ENCODE measurements at places on chromosomes 4 and X.

DNA sequence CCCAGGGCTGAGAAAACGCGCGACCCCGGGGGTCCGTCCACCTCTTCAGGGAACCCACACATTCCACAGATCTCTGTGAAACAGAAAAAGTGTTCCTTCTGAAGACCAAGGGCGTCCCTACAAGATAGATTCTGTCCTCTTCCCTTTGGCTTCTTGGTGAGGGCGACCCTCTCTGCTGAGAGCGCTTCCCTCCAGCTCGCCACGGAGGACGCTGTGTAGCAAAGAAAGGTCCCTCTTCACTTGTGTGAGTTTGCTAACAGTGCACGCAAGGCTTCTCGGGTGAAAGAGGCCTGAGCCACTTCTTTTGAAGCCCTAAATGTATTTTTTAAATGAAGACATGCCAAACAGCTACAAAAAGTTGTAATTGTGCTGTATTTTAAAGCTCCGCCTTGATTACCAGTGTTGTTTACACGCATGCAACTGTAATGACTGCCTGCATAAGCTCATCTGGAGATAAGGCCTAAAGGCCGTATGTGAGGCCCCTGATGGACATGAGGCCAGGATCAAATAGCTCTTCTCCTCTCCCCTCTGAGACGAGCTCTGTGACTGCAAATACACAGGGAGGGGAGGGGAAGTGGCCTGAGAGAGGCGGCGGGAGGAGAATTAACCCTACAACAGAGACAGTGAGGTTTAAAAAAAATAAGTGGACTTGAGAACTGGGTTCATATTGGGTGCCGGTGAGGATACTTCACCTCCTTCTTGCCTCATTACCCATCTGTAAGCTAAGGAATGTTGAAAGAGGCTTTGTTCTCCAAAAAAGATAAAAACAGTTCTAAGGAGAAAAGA lies 95.5 kb downstream of the SOWAHB start:
- no peak for DNase-seq

DNA sequence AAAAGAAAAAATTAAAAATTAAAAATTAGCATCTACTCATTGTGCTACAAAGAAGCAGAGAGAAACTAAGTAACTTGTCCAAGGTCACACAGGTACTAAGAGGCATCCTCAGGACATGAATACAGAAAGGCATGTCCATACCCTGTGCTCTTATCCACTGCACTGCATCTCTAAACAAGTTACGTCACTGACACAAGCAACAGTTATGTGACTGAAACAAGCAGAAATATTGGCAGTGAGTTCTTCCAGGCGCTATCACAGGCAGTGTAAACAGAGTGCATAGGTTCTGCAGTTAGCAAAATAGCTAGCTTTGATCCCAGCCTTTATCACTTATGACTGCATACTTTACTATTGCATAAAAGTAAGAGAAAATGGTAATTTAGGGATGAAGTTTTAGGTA lies 7.9 kb downstream of the VEGFC start:
- DNase-seq = no peak

DNA sequence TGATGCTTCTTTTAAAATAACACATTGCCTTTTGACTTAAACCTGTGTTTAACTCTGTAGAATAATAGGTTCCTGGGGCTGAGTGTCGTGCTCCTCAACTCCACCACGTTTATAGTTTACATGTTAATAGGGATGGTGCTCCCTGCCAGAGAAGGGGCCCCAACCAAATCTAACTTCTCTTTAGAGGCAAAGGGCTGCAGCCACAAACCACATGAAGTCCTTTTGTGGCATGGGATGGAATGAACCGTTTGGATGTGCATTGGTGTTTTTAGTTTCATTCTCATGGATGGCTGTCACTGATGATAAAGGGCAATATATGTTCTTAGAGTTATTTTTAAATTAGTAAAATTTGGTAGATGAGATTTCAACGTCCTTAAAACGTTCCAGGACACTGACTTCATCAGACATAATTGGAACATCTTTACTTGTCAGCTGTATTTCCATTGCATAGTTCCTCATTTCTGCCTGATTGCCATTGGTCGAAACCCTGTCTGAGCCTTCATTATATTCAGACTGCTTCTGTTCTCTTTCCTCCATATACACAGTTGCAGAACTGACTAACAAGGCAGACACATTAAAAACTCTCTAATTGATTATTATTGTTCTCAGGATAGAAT lies 60.4 kb upstream of the HPF1 start:
- DNase-seq = no peak

GRCh38 chr4:2007804-2008670 lies 737 bp downstream of the NELFA start:
- DNase-seq = no peak

DNA sequence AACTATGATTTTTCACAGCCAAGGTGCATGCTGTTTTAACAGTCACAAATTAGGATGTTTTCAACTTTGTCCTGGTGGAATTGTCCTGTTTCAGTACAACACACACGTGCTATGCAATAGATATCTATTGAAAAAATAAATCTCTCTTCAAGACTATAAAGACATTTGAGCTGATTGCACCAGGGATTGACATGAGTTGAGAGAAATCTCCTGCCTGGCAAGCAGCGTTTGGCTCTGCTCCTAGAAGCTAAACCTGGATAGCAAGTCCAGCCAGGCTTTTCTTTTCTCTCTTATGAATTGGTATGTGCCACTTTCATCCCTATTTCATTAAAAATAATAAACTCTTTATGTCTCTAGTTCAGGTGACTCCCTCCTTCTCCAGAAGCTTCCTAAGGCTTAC lies 16.6 kb upstream of the NPNT start:
- DNase-seq = no peak

DNA sequence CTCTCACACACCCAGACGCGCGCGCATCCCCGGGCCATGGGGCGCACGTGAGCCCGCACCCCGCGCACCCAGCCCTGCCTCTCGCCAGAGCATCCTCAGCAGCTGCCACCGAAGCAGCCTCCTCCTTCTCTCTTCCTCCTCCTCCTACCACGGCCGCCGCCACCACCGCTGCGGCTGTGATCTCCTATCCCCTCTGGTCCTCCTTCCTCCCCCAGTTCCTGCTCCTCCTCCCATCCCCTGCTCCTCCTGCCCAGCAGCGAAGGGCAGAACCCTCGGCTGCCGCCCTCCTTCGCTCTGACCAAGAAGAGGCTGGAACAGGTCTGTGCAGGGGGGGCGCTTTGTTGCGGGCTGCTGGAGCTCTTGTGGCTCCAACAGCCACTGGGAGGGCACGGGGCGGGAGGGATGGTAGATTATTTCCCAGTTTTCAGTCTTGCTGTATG lies 148.7 kb upstream of the CHRDL1 start:
- no peak for DNase-seq

GRCh38 chr4:101136373-101137370 lies 210.7 kb downstream of the PPP3CA start:
- DNase-seq = no peak

DNA sequence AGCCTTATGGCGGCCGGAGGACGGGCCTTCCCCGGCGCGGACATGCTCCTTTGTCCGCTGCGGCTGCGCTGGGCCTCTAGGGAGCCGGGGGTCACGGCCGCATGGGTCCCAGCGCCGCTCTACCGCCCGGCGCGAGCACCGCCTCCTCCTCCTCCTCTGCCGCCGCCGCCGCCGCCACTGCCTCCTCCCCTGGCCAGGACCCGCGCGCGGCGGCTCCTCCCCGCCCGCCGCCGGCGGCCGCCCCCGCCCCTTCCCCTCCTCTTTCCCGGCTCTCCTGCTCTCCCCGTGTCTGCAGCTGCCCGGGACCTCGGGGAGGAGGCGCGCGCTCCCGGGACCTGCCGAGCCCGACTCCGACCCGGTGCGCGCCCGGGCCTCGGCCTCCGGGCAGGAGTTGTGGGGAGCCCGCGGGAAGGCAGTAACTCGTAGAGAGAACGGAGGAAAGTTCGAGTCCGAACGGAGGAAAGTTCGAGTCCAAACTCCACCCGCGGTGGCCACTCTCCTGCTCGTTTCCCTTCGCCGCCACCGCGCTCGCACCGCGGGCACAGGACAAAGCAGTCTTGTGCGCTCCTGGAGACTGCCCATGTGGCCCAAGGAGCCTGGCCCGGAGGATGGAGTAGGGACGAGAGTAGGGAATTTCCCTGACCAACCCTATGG lies at the start of gene ADGRA3:
Gene ADGRA3, minus strand, starts transcription at position 179 of the 654 bp plus-strand sequence. CDS start 282 bp downstream, outside the sequence.
- no peak for DNase-seq

DNA sequence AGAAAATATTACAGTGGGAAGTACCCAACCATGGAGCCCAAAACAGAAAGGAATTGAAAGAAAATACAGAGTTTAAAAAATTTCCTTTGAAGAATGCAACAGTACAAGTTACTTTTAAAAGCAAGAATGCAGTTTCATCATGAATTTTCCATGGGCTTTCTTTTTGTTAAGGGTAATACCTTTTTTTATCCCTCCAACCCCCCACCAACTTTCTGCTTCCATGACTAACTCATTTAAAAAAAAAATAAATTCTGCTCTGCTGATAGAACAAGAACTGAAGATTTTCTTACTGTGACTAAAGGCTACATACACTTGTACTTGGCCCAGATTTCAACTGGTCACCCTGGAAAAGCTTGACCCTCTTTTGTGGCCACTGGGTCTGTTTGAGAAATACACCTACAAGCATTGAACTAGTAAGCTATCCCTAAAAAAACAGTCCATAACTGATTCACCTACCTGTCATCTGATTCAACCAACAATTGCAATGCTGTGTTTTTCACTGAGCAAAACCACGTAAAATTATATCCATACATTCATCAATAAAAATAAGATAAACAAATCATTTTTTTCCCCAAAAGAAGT lies 214.2 kb downstream of the NSUN7 start:
- DNase-seq = no peak

- no peak for DNase-seq
These were observed 939.8 kb downstream of the GLUD2 start for GRCh38 chrX:121987163-121987562.

GRCh38 chrX:120755066-120755846 lies 120.4 kb downstream of the CT47B1 start:
- no peak for DNase-seq

DNA sequence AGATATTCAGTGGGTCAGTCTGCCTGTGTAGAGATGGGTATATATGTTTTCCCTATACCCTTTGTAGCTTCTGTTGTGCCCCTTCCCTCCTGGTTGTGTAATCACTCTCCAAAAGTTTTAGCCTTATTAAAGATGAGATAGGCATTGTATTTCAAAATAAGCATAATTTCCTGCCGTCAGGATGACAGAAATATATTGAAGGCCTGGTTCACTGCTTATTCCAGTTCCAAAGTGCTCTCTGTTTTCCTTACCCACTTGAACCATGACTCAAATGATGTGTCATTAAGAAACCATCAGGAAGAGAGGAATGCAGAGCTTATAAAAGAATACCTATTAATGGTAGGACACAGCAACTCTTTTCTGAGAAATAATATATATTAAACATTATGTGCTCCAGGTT lies 178.5 kb downstream of the GABRB1 start:
- no peak for DNase-seq

DNA sequence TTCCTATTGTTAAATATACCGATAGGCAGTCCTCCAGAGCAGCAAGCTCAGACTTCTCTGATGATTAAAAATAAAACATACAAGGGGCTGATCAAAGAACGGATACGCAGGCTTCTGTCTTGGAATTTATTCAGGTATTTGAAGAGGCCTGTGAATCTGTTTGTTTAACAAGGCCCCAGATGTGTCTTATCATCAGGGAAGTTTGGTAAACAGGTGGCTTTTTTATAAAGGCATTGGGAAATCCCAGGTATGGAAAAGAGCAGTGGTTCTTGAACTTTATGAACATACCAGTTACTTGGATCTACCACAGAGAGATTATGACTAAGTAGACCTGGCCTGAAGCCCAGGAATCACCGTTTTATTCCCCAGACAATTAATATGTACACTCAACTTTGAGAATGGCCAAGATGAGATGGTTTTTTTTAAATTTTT lies 47.9 kb downstream of the SOWAHB start:
- DNase-seq = no peak

DNA sequence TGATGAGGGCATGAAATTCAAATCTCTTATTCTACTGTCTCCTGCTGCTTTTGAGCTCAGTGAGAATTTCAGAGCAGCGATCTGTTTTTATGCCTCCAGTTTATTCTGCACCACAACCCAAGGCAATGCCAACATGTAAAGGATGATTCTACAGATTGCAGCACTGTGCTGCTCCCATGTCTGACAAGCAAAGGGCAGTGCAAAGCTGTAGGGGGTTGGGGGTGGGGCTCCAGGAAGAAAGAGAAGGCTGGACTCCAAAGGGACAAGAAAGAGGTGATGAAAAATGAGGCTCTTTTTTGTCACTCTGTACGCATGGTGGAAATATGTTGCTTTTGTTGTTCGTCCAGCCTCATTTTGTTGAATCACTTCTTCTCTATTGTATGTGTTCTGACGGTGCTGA lies 254.6 kb downstream of the STIM2 start:
- DNase-seq = no peak

GRCh38 chr4:168384437-168385141 lies 66.0 kb upstream of the DDX60 start:
- no peak for DNase-seq

DNA sequence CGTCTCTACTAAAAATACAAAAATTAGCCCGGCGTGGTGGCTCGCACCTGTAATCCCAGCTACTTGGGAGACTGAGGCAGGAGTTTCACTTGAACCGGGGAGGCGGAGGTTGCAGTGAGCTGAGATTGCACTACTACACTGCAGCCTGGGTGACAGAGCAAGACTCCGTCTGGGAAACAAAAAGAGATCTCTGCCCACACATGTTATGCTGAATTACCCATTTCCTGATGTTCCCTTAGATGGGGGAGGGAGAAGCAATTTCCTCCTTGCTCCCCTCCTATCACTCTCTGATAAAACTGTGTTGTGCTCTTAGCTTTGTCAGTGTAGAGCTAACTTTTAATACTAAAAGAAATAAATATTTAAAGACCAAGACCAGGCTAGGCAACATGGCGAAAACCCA lies 102.5 kb downstream of the LARP7 start:
- DNase-seq = no peak

DNA sequence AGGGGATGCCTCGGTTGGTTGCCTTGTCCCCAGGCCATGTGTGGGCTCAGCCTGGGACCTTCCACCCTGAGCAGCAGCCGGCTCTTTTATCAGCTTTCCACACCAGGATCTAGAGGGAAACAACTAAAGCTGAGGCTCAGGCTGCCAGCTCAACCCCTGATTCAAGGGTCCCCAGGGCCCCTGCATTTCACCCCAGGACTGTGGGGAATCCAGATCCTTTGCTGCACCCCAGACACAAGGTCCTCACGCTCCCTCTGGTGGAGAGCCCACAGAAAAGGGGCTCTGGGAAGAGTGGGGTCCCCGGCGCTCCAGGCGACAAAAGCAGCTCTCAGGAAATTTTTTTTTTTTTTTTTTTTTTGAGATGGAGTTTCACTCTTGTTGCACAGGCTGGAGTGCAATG lies 64.3 kb downstream of the ZFYVE28 start:
- no peak for DNase-seq

GRCh38 chr4:37890801-37891259 lies at the start of gene TBC1D1:
TBC1D1 (plus strand) TSS chr4:37891084; CDS start chr4:37902096, 11,012 bp downstream.
- DNase-seq = peak; percentile 37

DNA sequence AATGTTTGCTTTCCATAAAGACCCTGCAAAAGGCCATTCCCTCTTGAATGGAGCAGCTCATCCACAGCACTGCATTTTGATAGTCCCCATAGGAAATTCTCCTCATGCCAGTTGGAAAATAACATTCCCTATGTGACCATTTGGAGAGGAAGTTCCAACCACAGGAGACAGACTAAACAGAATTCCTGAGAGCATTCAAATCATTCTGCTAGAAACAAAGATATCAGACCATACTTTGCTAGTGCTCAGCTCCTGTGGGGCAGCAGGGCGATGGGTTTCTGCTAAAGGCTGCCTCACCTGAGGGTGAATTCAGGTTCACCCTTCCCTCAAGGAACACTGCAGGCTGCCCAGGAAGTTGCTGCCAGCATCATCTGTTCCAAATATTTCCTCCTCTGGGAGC lies 58.8 kb downstream of the LNX1 start:
- no peak for DNase-seq
